ENCODE measurements at places on chromosomes 13 and 19.

DNA sequence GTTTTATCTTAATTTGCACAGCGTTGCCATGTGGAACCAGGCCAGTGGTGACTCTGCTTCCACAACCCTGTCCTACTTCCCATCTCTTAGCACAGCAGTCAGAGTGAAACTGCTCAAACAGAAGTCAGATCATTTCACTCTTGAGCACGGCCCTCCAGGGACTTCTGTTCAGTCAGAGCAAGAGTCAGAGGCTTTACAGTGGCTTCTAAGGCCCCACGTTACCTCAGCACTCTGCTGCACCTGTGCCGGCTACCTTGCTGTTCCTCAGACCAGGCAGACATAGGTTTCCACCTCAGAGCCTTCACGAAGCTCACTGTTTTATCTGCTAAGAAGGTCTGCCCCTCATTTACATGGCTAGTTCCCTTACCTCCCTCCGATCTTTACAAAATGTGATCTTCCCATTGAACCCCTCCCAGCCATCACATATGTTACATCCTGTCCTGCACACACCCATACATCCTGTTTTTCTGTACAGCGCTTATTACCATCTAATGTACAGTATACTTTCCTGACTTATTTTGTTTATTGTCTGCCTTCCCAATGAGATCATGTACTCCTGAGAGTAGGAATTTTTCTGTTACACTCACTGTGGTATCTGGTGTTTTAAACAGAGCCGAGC, 41.6 kb downstream of the TM9SF2 start:
- no peak for DNase-seq

- DNase-seq = no peak
Measured at GRCh38 chr13:98664924-98665637, 87.4 kb downstream of the SLC15A1 start.

DNA sequence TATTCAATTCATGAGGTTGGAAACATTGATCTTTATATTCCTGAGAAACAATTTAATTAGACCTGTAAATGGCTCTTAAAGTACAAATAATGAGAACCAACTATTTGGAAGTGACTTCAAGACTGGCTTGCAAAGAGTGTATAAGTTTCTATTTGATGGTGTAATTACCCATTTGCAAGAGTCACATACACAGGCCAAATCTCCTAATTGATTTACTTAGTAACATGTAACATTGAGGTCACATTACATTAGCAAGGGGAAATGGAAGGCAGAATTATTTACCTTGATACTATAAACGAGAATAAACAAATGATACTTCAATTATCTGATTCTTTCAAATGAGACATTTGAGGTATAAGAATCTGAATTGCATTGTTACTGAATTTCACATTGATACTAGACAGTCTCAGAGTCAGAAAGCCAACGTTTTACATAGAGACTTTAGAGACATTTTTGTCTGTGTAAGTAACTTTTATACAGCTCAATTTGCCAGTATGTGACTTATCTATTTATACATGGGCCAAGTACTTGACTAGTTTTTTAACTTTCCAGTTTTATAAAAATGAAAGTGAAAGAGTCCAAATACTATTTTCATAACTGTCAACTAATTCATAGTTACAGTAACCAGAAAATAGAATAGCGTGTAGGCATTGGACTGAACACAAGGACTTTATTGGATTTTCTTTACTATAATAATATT, 95.6 kb upstream of the RFC3 start:
- DNase-seq = no peak

GRCh38 chr13:98690348-98691022, 62.0 kb downstream of the SLC15A1 start:
- DNase-seq = no peak

- no peak for DNase-seq
Measured at GRCh38 chr13:98099627-98100026, 43.3 kb upstream of the FARP1 start.

GRCh38 chr13:27783111-27783510, 9.2 kb upstream of the GSX1 start:
- no peak for DNase-seq

DNA sequence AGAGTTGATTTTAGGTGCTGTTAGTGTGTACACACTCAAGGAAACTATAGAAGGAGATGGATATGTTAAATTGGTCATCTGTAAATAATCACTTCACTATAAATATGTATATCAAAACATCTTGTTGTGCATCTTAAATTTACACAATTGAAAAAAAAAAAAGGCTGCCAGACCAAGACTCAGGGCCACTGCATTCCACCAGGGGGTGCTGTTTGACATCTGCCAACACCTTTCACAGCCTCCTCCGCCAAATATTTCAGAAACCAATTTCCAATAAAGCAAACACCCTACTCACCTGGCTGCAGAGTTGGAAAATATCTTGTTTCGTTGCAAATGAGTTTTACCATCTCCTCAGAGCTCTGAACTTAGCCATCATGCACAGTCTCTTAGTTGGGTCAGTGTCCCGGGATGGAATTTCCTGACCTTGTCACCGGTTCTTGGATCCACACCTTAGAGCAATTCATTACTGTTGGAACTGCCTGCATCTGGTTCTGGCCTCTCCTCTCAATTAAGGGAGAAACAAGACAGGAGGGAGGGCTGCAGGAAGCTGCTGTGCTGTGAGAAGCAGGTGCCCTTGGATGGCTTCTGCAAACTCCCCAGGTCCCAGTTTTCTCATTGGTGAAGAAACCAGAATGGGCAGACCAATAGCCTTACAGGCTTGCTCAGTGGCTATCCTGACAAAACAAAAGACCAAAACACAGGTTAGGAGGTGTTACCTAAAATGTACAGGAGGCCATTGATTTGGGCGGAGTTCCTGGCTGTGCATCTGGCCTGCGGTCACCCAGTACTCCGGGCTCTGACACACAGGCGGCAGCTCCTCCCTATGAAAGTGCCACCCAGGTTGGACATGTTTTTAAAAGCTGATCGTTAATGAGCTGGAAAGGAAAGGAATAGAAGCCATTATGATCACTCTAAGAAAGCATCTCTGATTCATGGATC, 746.6 kb downstream of the UQCRFS1 start:
- DNase-seq = no peak

DNA sequence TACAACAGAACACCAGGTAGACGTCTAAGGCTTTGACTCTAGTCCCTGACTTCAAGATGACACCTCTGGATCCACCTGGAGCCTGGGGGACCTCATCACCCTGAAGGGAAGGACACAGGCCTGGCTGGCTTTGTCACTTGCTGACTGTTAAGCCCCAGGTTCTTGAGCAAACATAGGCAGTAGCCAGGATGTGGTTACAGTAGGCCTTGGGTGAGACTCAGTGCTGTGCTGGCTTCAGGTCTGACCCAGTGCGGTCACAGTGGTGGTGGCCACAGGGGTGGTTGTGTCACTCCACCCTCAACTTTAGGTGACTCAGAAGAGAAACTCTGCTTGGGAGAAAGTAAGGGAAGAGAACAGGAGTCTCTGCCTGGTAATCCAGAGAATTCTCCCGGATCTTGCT, 497.8 kb downstream of the UQCRFS1 start:
- no peak for DNase-seq

- no peak for DNase-seq
Measured at GRCh38 chr13:51619614-51620013, 35.4 kb downstream of the WDFY2 start.

- DNase-seq = peak; percentile 83
Measured at GRCh38 chr13:51000571-51001260, 91.1 kb downstream of the RNASEH2B start.

- no peak for DNase-seq
Measured at GRCh38 chr19:28553005-28553404, 659.9 kb downstream of the UQCRFS1 start.

DNA sequence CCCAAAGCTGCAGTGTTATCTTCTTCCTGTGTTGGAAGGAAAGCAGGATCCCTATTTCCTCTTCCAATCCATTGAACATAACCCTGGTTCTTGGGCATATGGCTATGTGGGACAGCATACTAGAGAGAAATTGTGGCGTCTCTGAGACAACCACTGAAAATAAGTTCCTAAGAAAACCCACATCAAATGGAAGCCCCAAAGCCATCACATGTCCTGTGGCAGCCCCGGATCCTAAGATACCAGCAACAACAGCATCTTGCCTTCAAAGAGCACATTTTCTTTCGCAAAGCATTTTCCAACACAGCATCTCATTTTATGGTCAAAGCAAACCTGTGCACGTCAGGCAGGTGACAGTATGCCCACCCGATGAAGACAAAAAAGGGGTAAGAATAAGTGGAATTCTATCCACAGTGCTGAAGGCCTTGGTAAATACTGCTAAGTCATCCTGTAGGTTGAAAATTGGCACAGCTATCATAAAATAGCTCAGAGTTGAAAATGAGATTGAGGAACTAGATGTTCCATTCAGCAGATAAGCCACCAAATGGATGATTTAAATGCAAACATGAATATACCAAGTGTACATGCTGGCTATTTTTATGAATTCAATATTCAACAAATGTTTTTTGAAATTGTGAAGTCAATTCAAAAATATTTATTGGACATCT, 232.2 kb downstream of the DLEU7 start:
- DNase-seq = no peak

- no peak for DNase-seq
Measured at GRCh38 chr19:29040292-29040691, 172.7 kb downstream of the UQCRFS1 start.

DNA sequence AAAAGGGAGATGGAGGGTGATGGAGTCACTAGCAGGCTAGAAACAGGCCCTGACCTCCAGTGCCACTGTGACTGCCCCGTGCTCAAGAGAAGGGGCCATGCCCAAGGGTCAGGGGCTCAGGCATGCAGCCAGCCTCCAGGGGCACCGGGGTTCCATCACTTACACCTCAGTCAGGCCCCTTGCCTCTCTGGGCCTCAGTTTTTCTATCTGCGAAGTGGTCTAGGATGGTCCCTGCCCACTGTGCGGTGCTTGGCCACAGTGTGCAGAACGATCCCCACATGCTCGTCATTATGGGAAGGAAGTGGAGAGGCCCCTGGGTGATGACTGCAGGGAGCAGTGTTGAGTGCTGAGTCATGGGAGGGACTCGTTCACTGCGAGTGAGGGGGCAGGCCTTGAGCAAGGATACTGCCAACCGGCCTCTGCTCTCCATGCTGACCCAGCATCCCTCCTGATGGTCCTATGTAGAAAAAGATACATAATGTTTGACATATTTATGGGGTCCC, 23.1 kb downstream of the TMED1 start:
- DNase-seq = no peak

DNA sequence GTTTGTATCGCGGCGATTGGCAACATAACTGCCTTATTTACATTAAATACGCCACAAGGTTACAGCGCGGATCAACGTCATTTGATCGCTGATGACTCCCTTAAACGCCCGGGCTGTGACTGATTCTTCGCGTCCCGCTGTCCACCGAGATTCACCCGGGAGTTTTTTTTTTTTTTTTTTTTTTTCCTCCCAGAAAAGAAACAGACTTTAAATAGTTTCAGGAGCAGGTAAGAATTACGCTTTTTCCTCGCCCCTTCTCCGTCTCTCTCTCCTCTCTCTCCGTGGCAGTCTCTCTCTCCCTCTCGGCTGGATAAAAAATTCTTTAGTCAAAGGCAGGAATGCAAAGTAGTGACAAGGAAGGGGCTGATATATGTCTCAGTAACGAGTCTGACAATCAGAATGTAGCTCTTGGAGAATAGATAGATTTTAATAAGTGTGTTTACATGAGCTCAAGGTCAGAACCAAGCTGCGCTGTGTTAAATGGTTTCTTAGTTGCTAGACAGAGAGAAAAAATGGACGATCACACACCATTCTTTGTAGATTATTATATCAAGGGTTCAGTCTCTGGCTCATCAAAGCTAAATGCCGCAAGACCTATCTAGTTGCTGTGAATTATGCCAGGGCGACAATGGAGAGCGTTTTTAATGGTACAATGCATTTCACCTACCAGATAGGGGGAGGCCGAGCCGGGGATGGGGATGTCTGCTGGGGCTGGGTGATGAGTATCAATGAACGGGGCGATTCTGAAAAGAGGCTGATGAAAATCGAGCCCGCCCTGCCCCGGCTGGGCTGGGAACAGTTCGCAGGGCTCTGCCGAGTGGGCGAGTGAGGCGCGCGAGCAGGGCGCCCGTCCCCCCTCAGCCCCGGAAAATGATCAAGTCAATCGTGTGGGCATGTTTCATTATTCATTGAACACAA, 147.2 kb upstream of the ZNF536 start:
- no peak for DNase-seq

DNA sequence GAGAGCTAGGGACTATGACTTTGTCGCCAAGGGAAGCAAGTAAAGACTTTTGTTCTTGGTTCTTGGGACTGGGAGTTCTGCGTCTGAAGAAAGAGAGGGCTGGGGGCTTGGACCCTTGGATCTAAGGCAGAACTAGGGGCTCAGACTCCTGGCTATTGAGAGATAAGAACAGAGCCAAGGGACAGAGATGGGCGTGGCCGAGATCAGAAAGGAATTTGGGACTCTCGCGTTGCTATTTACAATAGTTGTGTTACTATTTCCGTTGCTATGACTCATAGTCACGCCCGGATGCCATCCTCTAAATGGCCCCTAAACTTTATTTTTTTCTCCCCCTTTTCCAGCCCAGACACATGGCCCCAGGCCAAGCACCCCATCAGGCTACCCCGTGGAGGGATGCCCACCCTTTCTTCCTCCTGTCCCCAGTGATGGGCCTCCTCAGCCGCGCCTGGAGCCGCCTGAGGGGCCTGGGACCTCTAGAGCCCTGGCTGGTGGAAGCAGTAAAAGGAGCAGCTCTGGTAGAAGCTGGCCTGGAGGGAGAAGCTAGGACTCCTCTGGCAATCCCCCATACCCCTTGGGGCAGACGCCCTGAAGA, 759 bp downstream of the PPP1R15A start:
- DNase-seq = no peak
